ENCODE measurements at places on chromosomes 5 and 9.

GRCh38 chr5:128749136-128749898 lies 211.3 kb upstream of the FBN2 start:
- no peak for DNase-seq

- no peak for DNase-seq
Observed at GRCh38 chr9:109046346-109046745, 33.0 kb upstream of the CTNNAL1 start.

GRCh38 chr9:75184471-75184870 lies 96.2 kb downstream of the OSTF1 start:
- DNase-seq, result no peak

DNA sequence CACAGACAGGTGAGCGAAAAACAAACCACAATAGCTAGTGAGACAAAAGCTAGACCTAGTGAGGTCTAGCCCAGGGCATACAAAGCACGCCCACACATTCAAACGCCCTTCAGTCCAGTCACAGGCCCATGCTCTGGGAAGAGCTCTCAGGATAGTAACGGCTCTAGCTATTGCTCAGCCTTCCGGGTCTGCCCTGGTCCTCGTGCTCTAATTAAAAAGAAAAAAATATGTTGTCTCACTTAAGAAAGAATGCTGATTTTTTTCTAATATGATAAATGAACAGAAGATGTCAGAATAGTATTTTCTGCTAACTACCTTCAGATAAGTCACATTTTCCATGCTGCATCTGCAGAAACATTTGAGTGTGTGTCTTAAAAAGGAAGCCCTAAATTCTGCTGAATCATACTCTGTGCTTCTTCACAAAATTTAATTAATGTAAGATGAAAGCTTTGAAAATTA lies 94.5 kb downstream of the PLPP1 start:
- no peak for DNase-seq

GRCh38 chr9:84322828-84323227 lies 17.7 kb downstream of the SLC28A3 start:
- DNase-seq, result no peak

- no peak for DNase-seq
Observed at GRCh38 chr5:78691084-78691960, 42.8 kb upstream of the LHFPL2 start.

DNA sequence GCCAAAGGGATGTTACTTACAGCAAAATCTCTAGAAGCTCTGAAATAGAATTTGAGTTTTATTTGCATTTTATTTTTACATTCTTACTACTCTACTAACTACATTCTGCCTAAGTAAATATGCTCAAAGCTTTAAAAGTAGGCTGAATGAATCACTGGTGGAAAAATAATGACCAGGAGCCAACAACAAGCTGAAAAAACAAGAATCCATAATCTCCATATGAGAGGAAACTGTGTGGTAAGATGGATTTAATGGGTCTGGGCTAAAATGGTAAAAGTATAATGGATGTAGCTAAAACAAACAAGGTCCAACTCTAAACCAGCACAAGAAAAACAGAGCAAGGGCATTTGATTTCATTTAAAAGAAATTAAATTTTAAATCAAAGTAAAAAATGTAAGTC lies 525.8 kb upstream of the FTMT start:
- DNase-seq, result no peak

DNA sequence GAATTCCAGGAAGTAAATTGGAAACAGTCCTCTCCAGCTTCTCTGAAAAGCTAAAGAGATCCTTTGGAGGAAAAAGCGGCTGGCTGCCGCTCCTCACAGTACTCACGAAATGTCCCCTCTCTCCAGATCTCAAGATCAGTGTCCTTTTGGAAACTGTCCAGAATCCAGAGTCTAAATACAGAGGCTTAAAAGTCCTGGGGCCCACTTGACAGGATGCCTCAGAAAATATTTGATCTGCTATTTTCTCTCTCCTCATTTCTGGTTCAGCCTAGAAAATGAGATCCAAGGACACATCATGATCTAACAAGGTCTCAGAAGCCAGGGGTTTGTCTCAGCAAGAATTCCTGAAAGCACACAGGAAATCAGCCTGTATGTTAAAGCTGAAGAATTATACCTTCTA lies 7.2 kb downstream of the C1QTNF2 start:
- no peak for DNase-seq

DNA sequence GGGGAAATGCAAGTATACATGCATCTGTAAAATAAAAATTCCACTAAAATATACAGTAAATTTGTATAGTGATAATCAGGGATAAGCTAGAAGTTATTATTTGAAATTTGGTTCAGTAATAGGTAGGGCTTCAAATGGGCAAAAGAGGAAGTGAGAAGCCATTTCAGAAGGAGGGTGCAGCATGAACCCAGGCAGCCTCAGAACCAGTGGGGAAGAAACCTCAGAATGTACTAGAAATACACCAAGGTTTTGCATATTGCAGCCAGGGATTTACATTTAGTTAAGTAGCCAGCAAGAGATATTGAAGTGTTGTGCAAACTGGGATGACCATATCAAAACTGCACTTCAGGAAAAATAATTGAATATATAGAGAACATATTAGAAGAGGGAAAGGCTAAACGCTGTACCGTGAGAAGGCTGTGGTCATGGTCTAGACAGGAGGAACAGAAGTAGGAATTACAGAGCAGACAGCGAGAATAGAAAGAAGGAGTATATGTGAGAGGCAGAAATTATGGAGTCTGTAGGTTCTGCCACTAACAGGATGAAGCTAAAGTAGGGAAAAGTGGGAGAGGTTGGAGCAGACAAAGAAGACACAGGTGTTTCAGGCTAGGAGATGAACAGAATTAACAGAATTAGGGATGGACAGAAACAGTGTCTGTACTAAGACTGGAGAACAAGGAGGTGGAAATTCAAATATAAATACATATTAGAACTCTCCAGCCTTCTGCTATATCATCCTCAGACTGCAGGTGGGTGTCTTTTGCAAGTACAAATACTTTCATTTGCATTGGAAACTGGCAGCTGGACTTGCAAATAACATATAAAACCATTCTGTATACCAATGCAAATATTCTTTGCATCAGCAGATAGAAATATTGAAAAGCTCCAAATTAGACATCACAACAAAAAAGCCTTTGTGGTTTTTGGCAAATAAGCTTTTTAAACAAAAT lies 335.6 kb downstream of the ZNF608 start:
- no peak for DNase-seq

DNA sequence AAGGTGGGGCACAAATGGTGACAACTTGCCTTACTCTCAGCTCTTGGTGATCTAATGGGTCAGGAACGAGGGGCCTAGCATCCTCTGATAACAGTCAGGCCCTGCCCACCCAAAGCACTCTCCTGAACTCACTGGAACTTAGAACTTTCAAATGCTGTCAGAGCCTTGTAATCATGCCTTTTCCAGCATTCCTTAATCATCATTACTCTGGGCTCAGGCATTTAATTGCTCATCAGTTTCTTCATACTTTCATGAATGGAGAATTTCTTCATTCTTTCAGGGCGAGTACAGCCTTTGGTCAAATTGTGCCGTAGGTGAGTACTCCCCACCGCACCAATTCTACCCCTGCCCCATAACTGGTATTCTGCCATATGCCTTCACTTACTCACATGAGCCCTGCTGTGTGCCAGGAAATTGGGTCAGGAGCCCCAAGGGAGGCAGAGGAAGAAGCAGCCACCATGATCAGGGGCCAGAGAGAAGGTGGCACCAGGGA lies 30.2 kb upstream of the DUSP1 start:
- no peak for DNase-seq

GRCh38 chr9:116278326-116278725 lies 124.7 kb downstream of the PAPPA start:
- no peak for DNase-seq

DNA sequence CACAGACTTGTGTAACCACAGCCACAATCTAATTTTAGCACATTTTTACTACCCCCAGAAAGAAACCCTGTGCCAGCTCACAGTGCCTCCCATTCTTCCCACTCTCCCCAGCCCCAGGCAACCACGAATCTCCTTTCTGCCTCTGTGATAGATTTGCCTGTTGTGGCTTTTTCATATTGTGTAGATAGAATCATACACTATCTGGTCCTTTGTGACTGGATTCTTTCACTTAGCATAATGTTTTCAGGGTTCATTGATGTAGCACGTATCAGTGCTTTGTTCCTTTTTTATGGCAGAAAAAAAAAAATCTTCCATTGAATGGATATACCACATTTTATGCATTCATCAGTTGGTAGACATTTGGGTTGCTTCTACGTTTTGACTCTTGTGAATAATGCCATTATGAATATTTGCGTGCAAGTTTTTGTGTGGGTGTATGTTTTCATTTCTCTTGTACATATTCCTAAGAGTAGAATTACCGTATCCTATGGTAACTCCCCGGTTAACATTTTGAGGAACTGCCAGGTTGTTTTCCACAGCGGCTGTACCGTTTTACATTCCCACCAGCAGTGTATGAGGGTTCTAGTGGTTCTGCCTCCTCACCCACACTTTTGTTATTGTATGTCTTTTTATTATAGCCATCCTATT lies 64.5 kb downstream of the RCL1 start:
- DNase-seq, result no peak

- DNase-seq, result no peak
Observed at GRCh38 chr5:86360801-86361200, 256.9 kb upstream of the COX7C start.

- DNase-seq, result no peak
Observed at GRCh38 chr5:167934551-167934971, 356.9 kb upstream of the WWC1 start.

DNA sequence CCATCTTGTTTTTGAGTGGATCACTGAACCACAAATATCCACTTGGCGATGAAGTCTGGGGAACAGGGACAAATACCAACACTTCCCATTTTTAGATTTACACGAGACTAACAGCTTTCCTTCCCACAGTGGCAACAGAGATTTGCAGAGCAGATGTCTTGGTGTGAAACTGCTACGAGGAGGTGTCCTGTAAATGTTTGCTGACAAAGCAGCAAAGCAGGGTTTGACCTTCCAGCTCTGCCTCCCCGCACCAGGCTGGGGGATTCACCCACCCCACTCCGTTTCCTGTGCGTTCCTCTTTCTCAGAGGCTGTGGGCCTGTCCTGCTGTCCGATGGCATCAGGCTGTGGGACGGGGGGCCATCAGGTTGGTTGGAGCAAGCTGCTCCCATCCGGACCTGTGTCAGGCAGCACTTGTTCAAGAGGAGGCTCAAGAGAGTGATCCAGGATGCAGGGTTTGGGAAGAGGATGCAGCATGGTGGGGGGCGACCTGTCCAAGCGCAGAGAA lies 693 bp upstream of the RGS3 start:
- DNase-seq, result no peak

GRCh38 chr9:131402073-131402472 lies 8.2 kb downstream of the PRRC2B start:
- no peak for DNase-seq

GRCh38 chr9:96183751-96184150 lies 118.2 kb downstream of the HSD17B3 start:
- no peak for DNase-seq

- DNase-seq, result no peak
Observed at GRCh38 chr9:88628811-88629210, 93.8 kb downstream of the NXNL2 start.

- no peak for DNase-seq
Observed at GRCh38 chr5:17436761-17437221, 61.2 kb upstream of the TAF11L2 start.

- DNase-seq, result no peak
Observed at GRCh38 chr5:81019748-81020147, 59.6 kb downstream of the RASGRF2 start.

DNA sequence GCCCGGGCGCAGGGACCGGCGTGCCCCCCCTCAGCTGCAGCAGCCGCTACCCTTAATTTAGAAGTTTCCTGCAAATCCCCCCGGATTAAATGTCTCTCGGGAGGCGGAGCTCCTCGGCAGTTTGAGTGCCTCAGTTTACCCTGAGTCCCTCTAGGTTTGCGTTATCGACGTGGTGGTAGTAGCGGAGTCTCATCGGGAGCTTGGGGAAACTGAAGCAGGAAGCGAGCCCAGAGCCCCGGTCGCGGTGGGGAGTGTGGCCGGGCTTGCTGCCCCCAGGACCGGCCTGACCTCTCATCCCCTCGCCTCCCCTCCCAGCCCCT lies 529 bp upstream of the TPM2 start:
- no peak for DNase-seq

DNA sequence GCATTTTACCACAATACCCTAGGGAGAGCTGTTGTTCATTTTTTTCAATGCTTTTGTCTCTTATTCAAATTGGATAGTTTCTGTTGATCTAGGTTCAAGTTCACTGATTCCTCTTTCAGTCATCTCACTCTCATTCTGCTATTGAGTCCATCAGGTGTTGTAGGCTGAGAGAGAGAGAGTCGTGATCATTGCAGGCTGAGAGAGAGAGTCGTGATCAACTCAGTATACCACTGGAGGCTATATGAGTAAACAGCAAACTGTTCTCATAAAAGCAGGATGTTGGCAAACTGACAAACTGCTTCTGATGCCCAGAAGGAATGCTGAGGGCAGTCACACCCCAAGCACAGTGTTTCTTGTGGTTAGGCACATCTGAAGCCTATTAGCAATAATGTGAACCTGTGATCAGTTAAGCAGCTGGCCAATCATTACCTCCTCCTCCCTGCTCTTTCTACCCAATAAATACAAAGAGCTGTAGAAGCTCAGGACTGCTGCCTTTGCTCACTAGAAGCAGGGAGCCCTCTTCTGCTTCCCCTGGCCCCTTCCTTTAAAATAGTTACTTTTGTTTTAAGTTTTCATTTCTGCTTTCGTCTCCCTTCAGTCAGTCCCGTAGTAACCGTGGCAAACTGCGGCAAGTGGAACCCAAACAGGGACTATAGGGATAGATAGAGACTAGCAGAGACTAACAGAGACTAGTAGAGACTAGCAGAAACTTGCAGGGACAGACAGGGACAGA lies 476.1 kb upstream of the ACO1 start:
- no peak for DNase-seq

DNA sequence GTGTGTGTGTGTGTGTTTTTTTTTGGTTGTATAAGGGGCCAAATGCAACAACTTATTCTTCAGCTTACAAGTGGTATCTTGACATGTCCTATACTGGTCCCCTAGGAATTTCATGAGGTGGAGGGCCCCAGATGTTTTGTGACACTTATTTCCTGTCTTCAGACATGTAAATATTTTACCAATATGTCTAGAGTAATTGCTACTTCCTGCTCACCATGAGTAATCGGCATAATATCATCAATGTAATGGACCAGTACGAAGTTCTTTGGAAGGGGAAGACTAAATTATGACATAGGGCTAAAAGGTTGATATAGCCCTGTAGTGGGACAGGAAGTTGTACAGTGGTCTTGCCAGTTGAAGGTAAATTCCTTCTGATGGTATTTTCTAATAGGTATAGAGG lies 3.7 kb upstream of the OTULIN start:
- no peak for DNase-seq

GRCh38 chr9:136840877-136841645 lies 1.2 kb upstream of the AJM1 start:
- no peak for DNase-seq

- no peak for DNase-seq
Observed at GRCh38 chr5:28132151-28132550, 1093.8 kb upstream of the CDH9 start.

GRCh38 chr9:37995961-37996818 lies 72.8 kb downstream of the SHB start:
- DNase-seq, result no peak

- DNase-seq, result no peak
Observed at GRCh38 chr9:129809346-129809745, 6.4 kb downstream of the TOR1B start.

GRCh38 chr5:5220901-5221631 lies 80.9 kb downstream of the ADAMTS16 start:
- no peak for DNase-seq
